ENCODE measurements at places on chromosomes 16 and 17. TPM values are rescaled to one million over a fixed set of nuclear protein-coding genes. Genes with fewer than 3 reads are reported as not detected.

The TM4SF5 gene
- 0.56 TPM for total RNA-seq

The RRAD gene
- total RNA-seq: 2.2 TPM

The CIBAR2 gene
- total RNA-seq: not detected

DNA sequence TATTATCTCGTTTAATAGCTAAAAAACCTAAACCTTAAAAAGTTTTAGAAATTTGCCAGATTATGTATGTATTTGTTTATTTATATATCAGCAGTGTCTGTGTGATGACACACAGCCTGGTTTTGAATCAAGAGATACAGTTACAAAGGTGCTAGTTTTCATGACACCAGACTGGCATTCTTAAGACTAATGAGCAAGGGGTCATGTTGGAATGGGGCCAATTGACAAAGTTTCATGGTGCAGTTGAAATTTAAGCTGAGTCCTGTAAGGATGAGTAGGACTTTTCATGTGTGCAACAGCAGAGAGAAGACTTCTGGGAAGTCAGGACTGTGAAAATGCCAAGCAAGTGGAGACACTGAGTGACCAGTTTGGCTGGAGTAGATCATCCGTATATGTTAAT is 3.2 kb upstream of the KRT10 start:
- H3K4me3 ChIP-seq: no peak overlapping the region
- H3K4me1 ChIP-seq: peaks cover 15% of the 10 kb centered on the region
- no peaks in the 10 kb centered on the region for H3K36me3 ChIP-seq
- no peak for DNase-seq
- no peak overlapping the region for H3K27ac ChIP-seq
- no peaks in the 10 kb centered on the region for H3K27me3 ChIP-seq

DNA sequence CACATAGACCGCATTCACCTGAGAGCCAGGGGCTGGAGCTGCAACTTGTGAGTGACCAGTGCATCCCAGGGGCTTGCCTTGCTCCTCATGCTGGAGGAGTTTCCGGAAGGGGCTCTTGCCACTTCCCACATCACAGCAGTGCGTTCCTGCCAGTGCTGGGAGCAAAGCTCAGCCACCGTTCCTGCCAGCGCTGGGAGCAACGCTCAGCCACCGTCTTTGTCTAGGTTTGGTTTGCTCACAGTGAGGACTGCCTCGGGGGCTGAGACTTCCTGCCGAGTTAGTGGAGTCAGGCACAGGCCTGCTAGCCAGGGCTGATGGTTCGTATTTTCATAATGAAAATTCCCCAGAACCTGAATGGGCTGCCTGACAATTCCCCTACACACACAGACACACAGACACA is 5.4 kb upstream of the CHRNE start:
- H3K27me3 ChIP-seq: no peaks in the 10 kb centered on the region
- H3K36me3 ChIP-seq: no peaks in the 10 kb centered on the region
- DNase-seq: no peak
- H3K4me3 ChIP-seq: no peak overlapping the region

The WNK4 gene
- total RNA-seq: 0.73 TPM

DNA sequence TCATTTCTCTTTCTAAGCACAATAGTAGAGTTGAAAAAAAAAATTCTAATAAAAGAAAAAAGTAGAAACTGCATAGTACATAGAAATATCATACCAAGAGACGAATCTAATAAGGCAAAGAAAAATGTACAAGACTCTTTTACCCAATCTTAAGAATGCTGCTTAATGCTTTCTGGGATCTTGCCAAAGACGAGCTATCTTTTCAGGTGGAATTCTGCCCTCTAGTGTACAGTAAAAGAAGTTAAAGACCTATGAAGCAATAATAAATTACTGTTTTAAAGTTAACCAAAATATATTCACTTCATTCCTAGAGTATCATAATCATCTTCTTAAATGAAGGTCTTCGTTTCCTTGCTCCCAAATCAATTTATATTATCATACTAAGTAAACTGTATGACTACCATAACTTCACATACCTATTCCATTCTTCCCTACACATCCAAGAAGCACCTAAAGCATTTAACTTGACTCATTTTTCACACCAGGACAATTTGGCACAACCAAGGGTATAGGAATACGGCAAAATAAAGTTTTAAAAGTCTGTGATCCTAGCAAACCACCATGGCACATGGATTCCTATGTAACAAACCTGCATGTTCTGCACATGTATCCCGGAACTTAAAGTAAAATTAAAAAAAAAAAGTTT is 47.7 kb downstream of the CFDP1 start:
- H3K4me1 ChIP-seq: peaks cover 9% of the 10 kb centered on the region
- no peaks in the 10 kb centered on the region for H3K27me3 ChIP-seq
- no peak overlapping the region for H3K4me3 ChIP-seq
- peaks cover 10% of the 10 kb centered on the region for H3K36me3 ChIP-seq
- H3K27ac ChIP-seq: no peak overlapping the region

The ABCA5 gene
- total RNA-seq: 10.2 TPM

The RGS11 gene
- 1.7 TPM for total RNA-seq

The C16orf54 gene
- total RNA-seq: not detected

- peak; percentile 87 for DNase-seq
- H3K4me1 ChIP-seq: peaks cover 50% of the 10 kb centered on the region
- peak overlapping the region; percentile 91 for H3K4me3 ChIP-seq
- H3K27ac ChIP-seq: peak overlapping the region; percentile 97
- H3K36me3 ChIP-seq: peaks cover 57% of the 10 kb centered on the region
These were observed 1.0 kb upstream of the HEXIM2 start for GRCh38 chr17:45160447-45161287.

GRCh38 chr16:24996301-24996700 is 18.9 kb downstream of the ARHGAP17 start:
- peaks cover 65% of the 10 kb centered on the region for H3K4me1 ChIP-seq
- no peak overlapping the region for H3K27ac ChIP-seq
- no peaks in the 10 kb centered on the region for H3K27me3 ChIP-seq
- H3K36me3 ChIP-seq: no peaks in the 10 kb centered on the region

The KRTAP2-1 gene
- total RNA-seq: not detected

DNA sequence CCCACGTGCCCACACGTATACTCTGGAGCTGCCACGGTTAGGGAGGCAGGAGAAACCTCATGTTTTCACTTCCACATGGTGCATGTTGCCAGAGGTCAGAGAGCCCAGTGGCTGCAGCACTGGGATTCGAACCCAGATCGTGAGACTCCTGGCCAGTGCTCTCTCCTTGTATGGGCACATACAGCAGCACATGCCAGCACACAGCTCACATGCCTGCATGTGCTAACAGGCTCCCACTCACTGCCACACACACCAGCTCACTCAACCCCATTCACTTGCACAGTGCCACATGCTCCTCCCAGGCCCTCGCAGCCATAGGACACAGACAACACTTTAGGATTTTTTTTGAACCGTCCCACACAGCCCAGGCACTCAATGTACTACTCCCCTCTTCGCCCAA is 49.5 kb upstream of the MRPS23 start:
- no peak for DNase-seq
- no peaks in the 10 kb centered on the region for H3K27me3 ChIP-seq
- peaks cover 15% of the 10 kb centered on the region for H3K36me3 ChIP-seq
- H3K27ac ChIP-seq: peak overlapping the region; percentile 73

DNA sequence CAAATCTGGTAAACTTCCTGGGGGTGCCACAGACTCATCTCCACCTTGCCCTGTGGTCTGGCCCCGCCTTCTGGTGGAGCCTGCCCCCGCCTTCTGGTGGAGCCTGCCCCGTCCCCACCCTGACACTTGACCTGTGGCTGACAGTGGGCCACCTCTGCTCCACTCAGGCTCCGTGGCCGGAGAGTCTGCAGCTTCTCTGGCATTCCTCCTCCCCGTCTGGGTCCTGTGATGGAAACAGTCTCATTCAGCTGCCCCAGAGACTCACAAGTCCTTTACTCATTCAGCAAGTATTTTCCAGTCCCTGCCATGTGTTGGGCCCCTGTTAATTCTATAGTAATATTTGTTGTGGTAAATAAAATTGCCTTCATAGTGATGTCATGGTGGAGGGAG is 21.0 kb upstream of the G6PC1 start:
- no peaks in the 10 kb centered on the region for H3K36me3 ChIP-seq
- H3K27me3 ChIP-seq: peaks cover 81% of the 10 kb centered on the region
- H3K27ac ChIP-seq: no peak overlapping the region
- H3K4me3 ChIP-seq: no peak overlapping the region
- peaks cover 17% of the 10 kb centered on the region for H3K4me1 ChIP-seq

DNA sequence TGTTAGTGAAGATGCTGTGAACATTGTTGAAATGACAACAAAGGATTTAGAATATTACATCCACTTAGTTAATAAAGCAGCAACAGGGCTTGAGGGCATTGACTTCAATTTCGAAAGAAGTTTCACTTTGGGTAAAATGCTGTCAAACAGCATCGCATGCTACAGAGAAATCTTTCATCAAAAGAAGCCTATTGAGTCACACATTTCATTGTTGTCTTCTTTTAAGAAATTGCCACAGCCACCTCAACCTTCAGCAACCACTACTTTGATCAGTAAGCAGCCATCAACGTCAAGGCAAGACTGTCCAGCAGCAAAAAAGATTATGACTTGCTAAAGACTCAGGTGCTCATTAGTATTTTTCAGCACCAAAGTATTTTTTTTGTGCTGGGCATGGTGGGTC is 13.2 kb upstream of the MAP2K6 start:
- no peak overlapping the region for H3K27ac ChIP-seq
- no peak for DNase-seq
- H3K4me1 ChIP-seq: no peaks in the 10 kb centered on the region
- no peaks in the 10 kb centered on the region for H3K36me3 ChIP-seq

The SMIM5 gene
- total RNA-seq: 1.9 TPM

DNA sequence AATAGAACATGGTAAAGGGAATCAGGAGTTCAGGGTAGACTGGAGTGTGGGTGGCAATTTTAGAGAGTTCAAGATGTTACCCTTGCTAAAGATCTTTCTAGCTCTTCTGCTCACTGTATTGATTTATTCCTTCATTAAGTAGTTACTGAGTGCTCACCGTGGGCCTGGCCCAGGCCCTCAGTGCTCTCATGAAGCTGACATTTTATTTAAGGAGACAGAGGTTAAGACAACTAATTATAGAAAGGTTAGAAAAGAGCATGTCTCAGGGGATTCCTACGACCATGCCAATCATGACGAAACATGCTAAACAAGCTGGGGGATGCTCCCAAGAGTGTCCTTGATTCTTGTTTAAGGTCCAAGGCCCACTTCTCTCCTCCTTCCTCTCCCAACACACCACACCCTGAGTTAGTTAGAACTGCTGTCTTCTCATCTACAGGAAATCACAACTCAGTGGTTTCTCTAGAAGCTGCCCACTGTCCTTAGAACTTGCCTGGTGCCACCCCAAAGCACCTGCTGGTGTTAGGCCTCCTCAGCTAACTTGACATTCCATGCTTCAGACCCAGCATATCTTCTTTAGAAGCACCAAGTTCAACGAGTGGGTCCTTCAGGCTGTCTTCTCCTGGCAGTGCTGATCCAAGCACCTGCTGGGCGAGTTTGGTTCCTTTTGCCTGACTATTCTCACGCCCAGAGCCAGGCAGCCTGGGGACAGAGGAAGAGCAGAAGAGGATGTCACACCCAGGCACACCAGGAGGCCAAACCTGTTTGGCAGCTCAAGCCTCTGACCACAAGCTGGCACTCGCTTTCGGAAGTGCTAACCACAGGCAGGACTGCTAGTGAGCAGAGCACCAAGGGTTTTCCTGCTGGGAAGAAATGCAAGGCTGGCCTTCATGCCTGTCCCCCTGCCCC is 79.0 kb downstream of the GAS7 start:
- peaks cover 20% of the 10 kb centered on the region for H3K4me1 ChIP-seq
- peak overlapping the region; percentile 73 for H3K27ac ChIP-seq
- H3K36me3 ChIP-seq: peaks cover 8% of the 10 kb centered on the region
- H3K27me3 ChIP-seq: no peaks in the 10 kb centered on the region
- peak; percentile 79 for DNase-seq
- no peak overlapping the region for H3K4me3 ChIP-seq
